ENCODE measurements at places on chromosomes 4 and X.

GRCh38 chrX:128928636-128929035 is 594.7 kb downstream of the SMARCA1 start:
- DNase-seq: no peak

- peak; percentile 23 for DNase-seq
Measured at GRCh38 chr4:70236125-70236524, 6.3 kb upstream of the CSN3 start.

- peak; percentile 24 for DNase-seq
Measured at GRCh38 chr4:8355864-8356565, 84.5 kb downstream of the ACOX3 start.

- peak; percentile 87 for DNase-seq
Measured at GRCh38 chrX:24341795-24342194, 18.6 kb upstream of the SUPT20HL1 start.
